ENCODE measurements at places on chromosomes 12 and 14.

DNA sequence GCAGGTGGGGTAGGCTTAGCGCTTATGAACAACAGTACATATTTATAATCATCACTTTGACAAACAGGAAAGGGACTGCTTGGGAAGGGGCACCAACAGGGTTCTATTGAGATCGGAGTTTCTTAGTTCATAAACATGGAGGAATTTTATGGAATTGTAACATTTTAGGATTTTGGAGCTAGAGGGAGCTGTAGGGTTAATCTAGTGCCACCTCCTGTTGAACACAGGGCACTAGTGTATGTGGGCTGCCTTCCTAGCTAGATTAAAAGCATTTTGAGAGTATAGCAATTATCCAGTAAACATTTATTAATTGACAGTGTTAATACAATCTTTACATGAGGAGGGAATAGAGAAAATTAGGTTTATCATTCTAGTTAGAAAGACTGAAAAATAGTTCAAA lies 23.1 kb upstream of the TBC1D30 start:
- DNase-seq, result no peak

DNA sequence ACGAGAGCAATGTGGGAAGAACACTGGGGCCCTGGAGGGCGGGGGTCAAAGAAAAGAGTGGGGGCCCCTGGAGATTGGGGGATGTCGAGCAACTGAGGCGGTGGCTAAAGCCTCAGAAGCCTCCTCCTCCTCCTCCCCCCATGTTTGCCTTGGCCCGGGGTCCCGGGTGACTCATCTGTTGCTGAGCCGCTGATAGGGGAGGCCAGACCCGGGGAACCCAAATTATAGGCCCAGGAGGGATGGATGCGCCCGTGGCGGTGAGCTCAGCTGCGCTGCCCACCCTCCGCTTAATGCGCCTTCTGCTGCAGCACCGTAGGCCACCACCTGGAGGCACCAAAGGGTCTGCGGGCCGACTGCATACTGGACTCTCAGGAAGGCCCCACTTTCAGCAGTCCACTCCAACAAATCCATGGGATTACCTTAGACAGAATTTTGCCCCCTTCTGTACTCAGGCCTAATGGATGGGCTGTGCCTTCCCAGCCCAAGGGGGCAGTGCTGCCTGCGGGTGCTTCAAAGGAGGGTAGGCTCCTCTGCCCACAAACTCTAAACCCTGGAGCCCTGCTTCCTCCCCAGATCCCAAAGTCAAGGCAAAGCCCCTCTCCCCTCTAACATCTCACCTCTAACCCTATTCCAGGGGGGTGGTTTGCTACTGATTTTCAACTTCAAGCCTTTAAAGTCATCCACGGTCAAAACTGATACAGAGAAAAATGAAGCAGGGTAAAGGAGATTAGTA lies 2.6 kb upstream of the WNT10B start:
- DNase-seq, result no peak

DNA sequence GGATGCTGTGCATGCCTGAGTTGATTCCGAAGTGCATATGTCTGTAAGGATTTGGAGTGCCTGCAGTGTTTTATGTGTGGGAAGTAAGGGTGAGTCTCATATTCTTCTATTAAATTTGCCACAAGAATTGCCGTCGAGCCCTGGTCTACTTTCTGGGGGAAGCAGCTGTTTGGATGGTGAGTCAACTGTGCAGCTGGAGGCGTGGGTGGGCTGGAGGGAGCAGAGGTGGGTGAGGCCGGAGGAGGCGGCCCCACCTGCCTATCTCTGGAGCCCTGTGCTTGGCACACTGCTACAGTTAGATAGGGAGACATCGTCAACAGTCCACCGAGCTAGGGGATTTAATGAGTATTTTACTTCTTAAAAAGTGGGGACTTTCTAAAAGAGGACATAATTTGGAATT lies 9.7 kb downstream of the GLRX5 start:
- no peak for DNase-seq

DNA sequence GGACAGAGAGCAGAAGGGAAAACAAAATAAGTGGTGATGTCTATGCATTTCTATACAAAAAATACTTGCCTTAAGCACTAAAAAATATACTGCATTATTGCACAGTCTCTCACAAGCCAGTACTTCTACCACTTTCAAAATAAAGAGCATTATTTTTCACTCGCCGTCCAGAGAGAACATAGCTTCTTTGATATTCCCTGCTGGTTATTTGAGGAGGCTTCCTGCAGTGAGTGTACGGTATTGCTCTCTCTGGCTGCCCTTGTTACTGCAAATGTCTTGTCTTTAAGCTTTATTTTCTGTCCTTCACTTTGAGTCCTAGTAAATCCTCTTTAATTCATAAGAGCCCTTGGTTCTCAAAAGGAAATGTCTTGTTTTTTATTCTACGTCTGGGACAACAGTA lies 81.1 kb downstream of the EML1 start:
- no peak for DNase-seq

- DNase-seq, result no peak
These were observed 2.9 kb upstream of the RAB35 start for GRCh38 chr12:120119271-120119973.

DNA sequence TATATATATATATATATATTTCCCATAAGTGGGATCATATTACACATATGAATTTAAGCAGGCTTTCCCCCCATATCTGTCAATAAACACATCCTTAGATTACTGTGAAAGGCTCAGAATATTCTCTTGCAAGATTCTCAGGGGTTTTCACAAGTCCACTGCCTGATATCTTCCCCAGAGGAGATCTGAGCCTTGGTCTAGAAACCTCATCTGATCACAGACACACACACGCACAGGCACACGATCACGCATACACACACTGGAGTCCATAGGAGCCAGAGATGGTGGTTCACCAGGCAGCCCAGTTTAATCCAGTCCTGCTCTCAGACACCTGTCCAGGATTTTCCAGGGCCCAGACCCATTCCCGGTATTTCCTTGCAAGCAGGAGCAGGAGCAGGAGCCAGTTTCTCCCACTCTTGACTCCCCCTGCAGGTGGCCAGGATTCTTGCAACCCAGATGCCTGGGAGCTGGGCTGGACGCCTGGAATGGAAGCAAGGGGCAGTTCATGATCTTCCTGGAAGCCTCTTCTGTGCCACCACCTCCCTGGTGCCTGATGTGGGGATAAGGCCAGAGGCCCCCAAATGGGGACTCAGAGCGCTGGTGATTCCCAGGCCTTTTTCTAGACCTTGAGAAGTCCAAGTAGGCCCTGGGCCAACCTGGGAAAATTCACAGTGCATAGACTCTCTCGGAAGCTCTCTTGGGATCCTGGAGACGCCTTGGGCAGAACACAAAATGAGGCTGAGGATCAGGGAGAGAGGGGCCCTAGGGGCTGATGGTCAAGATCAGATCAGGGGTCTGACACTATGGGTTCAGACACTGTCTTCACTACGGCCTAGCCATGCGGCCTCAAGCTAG lies 16.5 kb upstream of the KRT78 start:
- no peak for DNase-seq

Measured in stimulated activated CD4-positive, alpha-beta T cell treated with anti-CD3 and anti-CD28 coated beads, Interleukin-1b, Interleukin-23, amount 100 ng/mL, for 1 hour (primary cell).